CD4-positive, CD25-positive, alpha-beta regulatory T cell (primary cell): ENCODE measurements at places on chromosomes 16 and 17. TPM values are rescaled to one million over a fixed set of nuclear protein-coding genes. Genes with fewer than 3 reads are reported as not detected.

The CDC27 gene
- 63.5 TPM for total RNA-seq

The RNF157 gene
- total RNA-seq, result 17.7 TPM

The TXNDC11 gene
- 178 TPM for total RNA-seq

The TMIGD1 gene
- total RNA-seq, result not detected

The PRKCB gene
- 83.1 TPM for total RNA-seq

The CLEC19A gene
- total RNA-seq, result not detected

DNA sequence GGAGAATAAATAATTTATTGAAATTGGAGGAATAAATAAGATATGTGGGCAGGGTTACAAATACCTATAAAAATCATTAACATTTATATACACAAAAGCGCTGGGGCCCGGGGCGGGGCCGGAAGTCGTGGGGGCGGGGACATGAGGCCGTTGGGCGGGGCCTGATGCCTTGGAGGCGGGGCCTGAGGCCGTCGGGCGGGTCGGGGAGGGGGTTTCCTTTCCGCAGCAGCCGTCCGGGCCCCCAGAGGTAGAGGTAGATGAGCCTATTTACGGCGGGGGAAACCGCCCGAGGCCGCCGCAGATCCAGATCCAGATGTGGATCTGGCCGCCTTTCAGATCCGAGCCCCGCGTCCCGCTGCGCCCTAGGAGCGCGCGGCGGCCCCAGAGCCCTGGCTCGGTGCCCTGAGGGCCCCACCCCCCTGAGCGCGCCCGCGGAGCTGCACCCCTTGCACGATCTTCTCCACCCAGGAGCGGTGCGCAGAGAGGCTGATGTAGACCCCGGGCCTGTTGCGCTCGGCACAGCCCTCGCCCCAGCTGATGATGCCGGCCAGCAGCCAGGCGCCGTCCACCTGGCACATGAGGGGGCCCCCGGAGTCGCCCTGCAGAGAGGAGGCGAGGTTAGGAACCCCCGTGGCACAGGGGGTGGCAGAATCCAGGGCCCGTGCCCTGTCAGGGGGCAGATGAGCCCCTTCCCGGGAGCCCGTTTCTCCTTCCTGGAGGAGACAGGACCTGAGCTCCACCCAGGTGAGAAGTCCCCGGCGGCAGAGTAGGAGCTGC is 5.1 kb downstream of the PRSS22 start:
- no peak for DNase-seq
- H3K27ac ChIP-seq, result no peak overlapping the region
- H3K36me3 ChIP-seq, result no peaks in the 10 kb centered on the region

DNA sequence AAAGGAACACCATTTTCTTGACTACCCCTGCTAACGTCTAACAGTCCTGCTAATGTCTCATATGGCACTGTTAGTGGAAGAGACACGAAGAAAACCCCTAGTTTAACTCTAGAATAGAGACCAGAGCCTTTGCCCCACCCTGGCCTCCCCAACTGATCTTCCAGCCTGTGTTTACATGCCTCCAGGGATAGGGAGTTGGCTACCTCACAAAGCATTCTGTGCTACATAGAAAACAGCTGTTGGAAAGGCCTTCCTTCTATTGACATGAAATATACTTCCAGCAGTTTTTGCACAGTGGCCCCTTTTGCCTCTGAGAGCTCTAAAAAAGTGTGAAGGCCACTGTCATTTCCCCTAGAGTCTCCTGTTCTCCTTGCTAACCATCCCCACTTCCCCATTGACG is 73.1 kb downstream of the ASIC2 start:
- no peak overlapping the region for H3K4me3 ChIP-seq
- H3K27ac ChIP-seq, result no peak overlapping the region
- H3K36me3 ChIP-seq, result no peaks in the 10 kb centered on the region
- no peaks in the 10 kb centered on the region for H3K4me1 ChIP-seq
- H3K27me3 ChIP-seq, result peaks cover 6% of the 10 kb centered on the region

DNA sequence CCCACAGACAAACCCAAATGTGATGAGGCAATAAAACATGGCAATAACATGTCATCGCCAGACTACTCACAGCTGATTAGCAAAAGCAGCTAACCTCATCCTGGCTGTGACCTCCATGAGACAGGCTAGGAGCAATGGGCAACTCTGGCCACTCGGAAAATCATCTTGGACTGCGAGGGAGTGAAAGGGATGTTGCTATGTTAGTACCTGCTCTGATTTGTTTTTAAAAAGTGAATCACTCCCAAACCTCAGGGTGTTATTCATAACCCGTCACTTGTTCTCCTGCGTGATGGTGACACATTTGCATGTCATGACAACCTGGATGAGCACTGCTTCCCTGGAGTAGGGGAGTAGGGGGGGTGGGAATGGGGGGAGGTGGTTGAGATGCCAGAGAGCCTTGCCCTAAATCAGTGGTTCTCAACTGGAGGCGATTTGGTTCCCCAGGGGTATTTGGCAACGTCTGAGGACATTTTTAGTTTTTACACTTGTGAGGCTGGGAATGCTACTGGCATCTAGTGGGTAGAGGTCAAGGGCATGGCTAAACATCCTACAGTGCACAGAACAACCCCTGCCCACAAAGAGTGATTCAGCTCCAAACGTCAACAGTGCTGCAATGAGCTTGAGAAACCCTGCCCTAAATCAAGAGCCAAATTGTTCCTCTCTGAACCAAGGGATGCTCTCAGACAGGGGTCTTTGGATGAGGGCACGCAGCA is 241.7 kb downstream of the SOX9 start:
- no peak for DNase-seq
- H3K27me3 ChIP-seq, result no peaks in the 10 kb centered on the region
- no peak overlapping the region for H3K27ac ChIP-seq
- H3K36me3 ChIP-seq, result no peaks in the 10 kb centered on the region
- no peak overlapping the region for H3K4me3 ChIP-seq
- no peaks in the 10 kb centered on the region for H3K4me1 ChIP-seq

GRCh38 chr16:11901091-11901490 is 14.7 kb downstream of the GSPT1 start:
- H3K27me3 ChIP-seq, result no peaks in the 10 kb centered on the region
- H3K27ac ChIP-seq, result peak overlapping the region; percentile 8
- H3K36me3 ChIP-seq, result peaks cover 29% of the 10 kb centered on the region
- no peak overlapping the region for H3K4me3 ChIP-seq

- no peak overlapping the region for H3K4me3 ChIP-seq
- H3K27me3 ChIP-seq, result no peaks in the 10 kb centered on the region
- peak; percentile 57 for DNase-seq
- H3K36me3 ChIP-seq, result no peaks in the 10 kb centered on the region
Observed at GRCh38 chr17:1714980-1715802, 5.0 kb upstream of the TLCD2 start.

- H3K4me1 ChIP-seq, result no peaks in the 10 kb centered on the region
- H3K27ac ChIP-seq, result no peak overlapping the region
- no peaks in the 10 kb centered on the region for H3K27me3 ChIP-seq
- DNase-seq, result no peak
Observed at GRCh38 chr17:76689859-76690258, 20.9 kb downstream of the MXRA7 start.

GRCh38 chr16:16019488-16019887 is 70.1 kb downstream of the ABCC1 start:
- no peak for DNase-seq
- peaks cover 6% of the 10 kb centered on the region for H3K4me1 ChIP-seq
- peaks cover 60% of the 10 kb centered on the region for H3K36me3 ChIP-seq
- no peak overlapping the region for H3K27ac ChIP-seq
- H3K27me3 ChIP-seq, result no peaks in the 10 kb centered on the region
- no peak overlapping the region for H3K4me3 ChIP-seq

DNA sequence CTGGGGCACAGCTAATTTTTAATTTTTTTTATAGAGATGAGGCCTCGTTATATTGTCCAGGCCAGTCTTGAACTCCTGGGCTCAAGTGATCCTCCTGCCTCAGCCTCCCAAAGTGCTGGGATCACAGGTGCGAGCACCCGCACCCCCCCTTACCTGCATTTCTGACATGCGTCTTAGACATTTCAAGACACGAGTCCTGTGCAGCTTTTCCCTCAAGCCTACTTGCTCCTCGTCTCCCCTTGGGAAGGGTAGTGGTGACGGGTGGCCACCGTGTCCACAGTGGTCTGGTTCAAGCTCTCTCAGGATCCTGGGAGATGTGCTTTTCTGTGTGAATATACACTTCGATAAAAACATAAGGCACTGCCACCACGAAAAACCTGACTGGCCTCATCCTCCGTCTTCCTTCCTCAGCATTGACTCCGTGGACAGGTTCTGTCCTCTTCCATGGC is 9.6 kb downstream of the CANT1 start:
- no peaks in the 10 kb centered on the region for H3K27me3 ChIP-seq
- no peak overlapping the region for H3K27ac ChIP-seq
- no peak overlapping the region for H3K4me3 ChIP-seq
- peaks cover under 1% of the 10 kb centered on the region for H3K4me1 ChIP-seq
- no peak for DNase-seq

GRCh38 chr16:77788181-77789084 is at the start of gene VAT1L:
Gene VAT1L (plus strand): TSS chr16:77788564. CDS start chr16:77788683, 119 bp downstream.
- H3K27me3 ChIP-seq, result peaks cover 34% of the 10 kb centered on the region
- no peak within 1 kb of the TSS for H3K27ac ChIP-seq
- H3K36me3 ChIP-seq, result no peaks in the 10 kb centered on the region
- H3K4me3 ChIP-seq, result no peak within 1 kb of the TSS

DNA sequence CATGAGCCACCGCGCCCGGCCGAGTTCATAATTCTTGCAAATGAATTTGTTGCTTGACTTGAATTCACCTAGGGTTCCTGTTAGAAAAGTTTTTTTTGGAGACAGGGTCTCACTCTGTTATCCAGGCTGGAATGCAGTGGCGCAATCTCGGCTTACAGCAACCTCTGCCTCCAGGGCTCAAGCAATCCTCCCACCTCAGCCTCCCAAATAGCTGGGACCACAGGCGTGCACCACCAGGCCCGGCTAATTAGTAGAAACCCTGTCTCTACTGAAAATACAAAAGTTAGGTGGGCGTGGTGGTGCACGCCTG is 99.8 kb downstream of the MYH11 start:
- no peak overlapping the region for H3K27ac ChIP-seq
- no peaks in the 10 kb centered on the region for H3K4me1 ChIP-seq
- no peaks in the 10 kb centered on the region for H3K36me3 ChIP-seq
- no peak for DNase-seq
- no peak overlapping the region for H3K4me3 ChIP-seq

DNA sequence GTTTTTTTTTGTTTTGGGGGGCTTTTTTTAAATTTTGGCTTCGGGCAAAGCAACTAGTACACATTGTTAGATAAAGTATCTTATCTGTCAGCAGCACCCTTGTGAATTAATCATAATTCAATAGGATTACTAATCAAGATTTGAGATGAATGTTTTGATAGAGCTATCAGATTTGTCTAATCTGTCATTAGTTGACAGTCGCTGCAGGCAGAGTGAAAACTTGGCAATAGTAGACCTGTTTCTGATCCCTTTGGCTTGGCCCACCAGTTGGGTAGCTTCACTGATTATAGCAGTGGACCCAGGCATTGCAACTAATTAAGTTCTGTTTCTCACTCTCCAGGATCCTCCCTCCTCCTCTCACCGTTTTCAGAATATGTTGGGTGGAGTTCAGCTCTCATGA is 258.6 kb downstream of the IRX3 start:
- no peak overlapping the region for H3K4me3 ChIP-seq
- H3K36me3 ChIP-seq, result peaks cover 5% of the 10 kb centered on the region
- no peaks in the 10 kb centered on the region for H3K4me1 ChIP-seq
- no peaks in the 10 kb centered on the region for H3K27me3 ChIP-seq
- H3K27ac ChIP-seq, result no peak overlapping the region

DNA sequence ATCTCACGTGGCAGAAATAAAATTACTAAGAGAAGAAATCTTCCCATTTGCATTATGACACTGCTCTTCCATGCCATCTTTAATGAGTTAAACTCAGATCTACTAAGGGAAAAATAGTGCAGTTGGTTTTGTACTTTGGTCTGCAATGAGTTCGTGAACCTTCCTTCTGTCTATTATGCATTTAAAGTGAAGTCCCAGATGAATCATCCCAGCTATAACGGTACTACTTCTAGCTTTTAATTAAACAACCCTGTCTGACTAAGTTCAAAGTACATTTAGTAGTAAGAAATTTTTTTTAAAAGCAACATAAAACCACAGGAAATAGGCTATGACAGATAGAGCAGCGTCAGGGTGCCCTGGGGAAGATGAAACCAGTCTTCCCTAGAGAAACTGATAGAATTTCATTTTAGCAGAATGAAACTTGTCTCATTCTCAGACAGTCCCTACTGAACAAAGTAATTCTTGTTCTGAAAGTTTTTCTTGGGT is 1.8 kb downstream of the TMIGD1 start:
- peak; percentile 75 for DNase-seq
- no peaks in the 10 kb centered on the region for H3K36me3 ChIP-seq
- no peaks in the 10 kb centered on the region for H3K27me3 ChIP-seq
- peaks cover 32% of the 10 kb centered on the region for H3K4me1 ChIP-seq

GRCh38 chr17:32772453-32773025 is 104.4 kb downstream of the MYO1D start:
- H3K27me3 ChIP-seq, result no peaks in the 10 kb centered on the region
- no peaks in the 10 kb centered on the region for H3K36me3 ChIP-seq
- H3K4me1 ChIP-seq, result no peaks in the 10 kb centered on the region

GRCh38 chr17:27544350-27545131 is 86.4 kb upstream of the LGALS9 start:
- H3K36me3 ChIP-seq, result no peaks in the 10 kb centered on the region
- H3K27me3 ChIP-seq, result no peaks in the 10 kb centered on the region
- H3K4me1 ChIP-seq, result peaks cover 19% of the 10 kb centered on the region

- peaks cover 5% of the 10 kb centered on the region for H3K27me3 ChIP-seq
- no peaks in the 10 kb centered on the region for H3K4me1 ChIP-seq
- H3K36me3 ChIP-seq, result no peaks in the 10 kb centered on the region
- DNase-seq, result no peak
- no peak overlapping the region for H3K27ac ChIP-seq
Observed at GRCh38 chr17:48003417-48004151, 32.7 kb downstream of the CDK5RAP3 start.

GRCh38 chr17:3865176-3865575 is 19.1 kb upstream of the NCBP3 start:
- H3K27me3 ChIP-seq, result no peaks in the 10 kb centered on the region
- H3K4me3 ChIP-seq, result no peak overlapping the region
- no peaks in the 10 kb centered on the region for H3K4me1 ChIP-seq
- peaks cover 3% of the 10 kb centered on the region for H3K36me3 ChIP-seq

GRCh38 chr16:67571981-67572431 is 9.7 kb downstream of the CTCF start:
- DNase-seq, result no peak
- H3K4me1 ChIP-seq, result peaks cover 16% of the 10 kb centered on the region
- H3K4me3 ChIP-seq, result no peak overlapping the region
- H3K27me3 ChIP-seq, result no peaks in the 10 kb centered on the region
- peaks cover 36% of the 10 kb centered on the region for H3K36me3 ChIP-seq
- H3K27ac ChIP-seq, result no peak overlapping the region

- H3K4me3 ChIP-seq, result peak overlapping the region; percentile 29
- peak; percentile 35 for DNase-seq
- peaks cover 29% of the 10 kb centered on the region for H3K4me1 ChIP-seq
- no peaks in the 10 kb centered on the region for H3K36me3 ChIP-seq
- H3K27me3 ChIP-seq, result peaks cover 4% of the 10 kb centered on the region
Observed at GRCh38 chr16:3152277-3152990, 17.6 kb downstream of the ZNF213 start.
